WTC11 (cell line): ENCODE measurements at places on chromosomes 7 and 10. TPM values are rescaled to one million over a fixed set of nuclear protein-coding genes. Genes with fewer than 3 reads are reported as not detected.

Gene CYP2C8
- total RNA-seq: 0.46 to 0.81 TPM (median 0.69 TPM) in 3 replicates

DNA sequence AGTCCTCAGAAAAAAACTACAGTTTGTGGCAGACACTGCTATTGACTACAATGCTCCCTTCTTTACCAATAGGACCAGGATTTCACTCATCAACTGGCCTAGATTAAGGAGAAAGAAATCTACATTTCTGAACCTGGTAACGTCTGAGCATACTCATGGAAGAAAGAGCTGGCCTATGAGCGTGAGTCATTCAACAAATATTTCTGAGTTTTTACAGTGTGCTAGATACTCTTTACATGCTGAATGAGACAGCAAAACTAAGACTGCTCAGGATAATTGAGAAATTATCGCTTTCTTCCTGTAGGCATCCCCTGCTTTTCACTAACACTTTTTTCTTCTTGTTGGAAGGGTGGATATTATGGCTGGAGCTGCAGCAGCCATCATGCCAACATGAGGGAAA lies 609.7 kb downstream of the TNS3 start:
- no peak for DNase-seq
- no peaks in the 10 kb centered on the region for H3K4me1 ChIP-seq
- H3K4me3 ChIP-seq: no peak overlapping the region
- H3K36me3 ChIP-seq: no peaks in the 10 kb centered on the region
- no peaks in the 10 kb centered on the region for H3K27me3 ChIP-seq
- H3K27ac ChIP-seq: no peak overlapping the region

DNA sequence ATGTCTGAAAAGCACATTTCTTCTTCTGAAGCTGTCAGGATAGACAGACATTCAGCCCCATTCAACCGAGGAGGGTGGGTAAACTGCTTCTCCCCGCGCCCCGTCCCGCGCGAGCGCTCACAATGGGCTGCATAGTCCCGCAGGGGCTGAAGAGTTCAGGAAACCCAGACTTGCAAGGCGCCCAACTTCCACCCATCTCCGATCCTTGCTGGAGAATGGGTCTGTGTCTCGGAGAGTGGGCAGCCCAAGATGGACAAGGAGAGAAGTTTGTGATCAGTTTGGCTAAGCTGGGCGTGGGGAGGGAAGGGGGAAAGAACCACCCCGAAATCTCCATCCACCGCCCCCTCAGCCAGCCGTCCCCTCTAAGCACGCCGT lies 686 bp downstream of the AASS start:
- no peak for DNase-seq
- peak overlapping the region; percentile 94 for H3K4me3 ChIP-seq
- peak overlapping the region; percentile 99 for H3K27ac ChIP-seq
- no peaks in the 10 kb centered on the region for H3K27me3 ChIP-seq
- H3K36me3 ChIP-seq: peaks cover 38% of the 10 kb centered on the region

Gene ZSCAN21
- 25.5 to 27.2 TPM (median 26.2 TPM) in 3 replicates for total RNA-seq
